ENCODE measurements at places on chromosomes 3 and 15.

DNA sequence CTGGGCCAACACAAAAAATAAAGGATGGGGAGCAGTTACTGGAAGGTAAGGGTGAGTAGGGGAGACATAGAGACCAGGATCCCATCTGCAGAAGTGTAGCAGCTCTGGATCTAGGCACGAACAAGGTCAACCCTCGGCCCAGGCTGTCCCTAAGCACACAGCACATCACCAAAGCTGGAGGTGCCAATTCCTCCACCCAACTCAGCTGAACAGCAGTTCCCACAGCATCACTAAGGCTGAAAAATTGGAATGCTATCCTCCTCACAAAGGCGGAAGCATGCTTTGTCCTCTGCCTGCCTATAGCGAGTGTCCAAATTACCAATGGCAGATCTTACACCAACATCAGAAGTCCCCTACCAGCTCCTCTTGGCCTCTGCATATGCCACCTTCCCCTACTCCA is 33.9 kb downstream of the OSBPL10 start:
- no peak for DNase-seq

GRCh38 chr15:29364426-29365078 is 94.9 kb upstream of the NSMCE3 start:
- no peak for DNase-seq

GRCh38 chr3:45693941-45694521 is 4.8 kb downstream of the SACM1L start:
- no peak for DNase-seq

- DNase-seq: peak; percentile 56
These were observed 425.8 kb downstream of the ERC2 start for GRCh38 chr3:56042326-56042951.

- no peak for DNase-seq
These were observed 32.9 kb upstream of the CYP11A1 start for GRCh38 chr15:74400313-74400860.

GRCh38 chr15:89740137-89740536 is 10.9 kb downstream of the MESP1 start:
- peak; percentile 78 for DNase-seq

- DNase-seq: peak; percentile 6
These were observed 62.7 kb upstream of the BNIP2 start for GRCh38 chr15:59751552-59752413.

DNA sequence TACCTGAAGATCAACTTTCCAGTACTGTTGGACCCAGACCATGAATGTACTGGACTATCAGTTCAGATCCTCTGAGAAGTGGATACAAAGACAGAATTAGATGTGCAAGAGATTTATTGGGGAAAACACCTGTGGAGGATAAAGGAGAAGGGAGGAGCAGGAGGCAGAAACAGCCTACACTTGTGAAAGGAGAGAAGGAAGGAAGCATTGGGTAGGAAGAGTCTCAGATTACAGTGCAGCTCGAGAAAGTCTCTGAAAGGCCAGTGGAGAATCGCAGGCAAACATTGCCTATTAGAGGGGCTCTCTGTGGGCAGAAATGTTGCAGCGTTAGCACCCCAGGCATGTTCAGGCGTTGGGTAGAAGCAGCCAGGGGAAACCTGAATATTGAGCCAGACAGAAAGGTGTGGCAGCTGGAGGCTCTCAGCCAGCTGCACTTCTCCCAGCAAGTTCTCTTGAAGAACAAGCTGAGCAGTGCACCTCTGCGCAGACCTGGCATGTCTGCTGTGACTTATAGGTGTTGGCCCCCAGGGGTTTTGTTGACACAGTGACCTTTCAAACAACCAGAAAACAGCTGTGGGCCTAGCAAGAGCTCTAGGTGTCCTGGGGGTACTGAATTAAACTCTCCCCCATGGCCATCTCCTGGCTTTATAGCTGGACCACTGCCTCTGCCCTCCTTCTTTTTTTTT is 7.0 kb downstream of the CHST14 start:
- no peak for DNase-seq

DNA sequence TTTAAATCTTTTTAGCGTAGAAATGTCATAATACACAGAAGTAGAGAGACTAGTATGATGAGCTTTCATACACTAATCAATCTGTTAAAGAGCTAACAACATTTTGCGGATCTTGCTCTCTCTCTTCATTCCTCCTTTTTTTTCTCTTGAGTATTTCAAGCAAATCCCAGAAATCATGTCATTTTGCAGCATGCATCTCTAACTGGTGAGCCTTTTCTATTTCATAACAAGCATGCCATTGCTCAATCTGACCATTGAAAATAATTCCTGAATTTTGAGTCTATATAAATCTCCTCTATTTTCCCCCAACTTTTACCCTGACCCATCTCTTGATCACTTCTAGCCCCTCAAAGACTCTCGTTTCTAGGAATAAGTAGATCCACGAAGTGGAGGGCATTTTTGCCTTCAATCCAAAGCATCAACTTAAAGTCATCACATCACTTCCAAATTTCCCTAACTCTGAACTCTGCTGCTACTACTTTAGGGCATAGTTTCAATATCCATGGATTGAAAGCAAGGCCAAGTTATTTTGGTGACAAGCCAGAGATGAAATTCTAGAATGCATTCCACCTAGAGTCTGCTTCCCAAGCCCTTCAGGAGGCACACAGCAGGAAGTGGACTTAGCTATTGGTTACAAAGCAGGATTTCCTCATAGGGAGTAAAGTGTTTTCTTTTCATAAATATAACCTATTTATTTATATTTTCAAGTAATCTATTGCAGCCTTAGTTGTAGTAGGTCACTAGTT is 253.5 kb upstream of the ZPLD1 start:
- no peak for DNase-seq

- DNase-seq: no peak
These were observed 33.9 kb downstream of the PFN2 start for GRCh38 chr3:149936812-149937230.

DNA sequence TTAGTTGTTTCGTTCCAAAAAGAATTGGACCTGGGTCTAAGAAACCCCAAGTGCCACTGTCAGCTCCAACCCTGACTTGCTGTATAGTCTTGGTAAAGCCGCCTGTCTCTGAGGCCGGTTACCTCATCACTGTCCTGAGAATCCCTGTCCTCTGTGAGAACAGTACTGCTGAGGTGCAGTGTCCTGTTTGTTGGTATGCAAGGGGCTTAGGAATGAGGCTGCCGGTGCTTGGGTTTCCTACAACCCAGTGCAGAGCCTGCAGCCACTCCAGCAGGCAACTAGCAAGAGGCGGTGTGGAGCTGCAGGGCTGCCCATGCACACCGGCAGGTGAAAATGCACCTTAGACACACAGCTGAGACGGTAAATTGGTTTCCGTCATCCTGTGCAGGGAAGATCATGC is 52.0 kb upstream of the ATG7 start:
- no peak for DNase-seq

DNA sequence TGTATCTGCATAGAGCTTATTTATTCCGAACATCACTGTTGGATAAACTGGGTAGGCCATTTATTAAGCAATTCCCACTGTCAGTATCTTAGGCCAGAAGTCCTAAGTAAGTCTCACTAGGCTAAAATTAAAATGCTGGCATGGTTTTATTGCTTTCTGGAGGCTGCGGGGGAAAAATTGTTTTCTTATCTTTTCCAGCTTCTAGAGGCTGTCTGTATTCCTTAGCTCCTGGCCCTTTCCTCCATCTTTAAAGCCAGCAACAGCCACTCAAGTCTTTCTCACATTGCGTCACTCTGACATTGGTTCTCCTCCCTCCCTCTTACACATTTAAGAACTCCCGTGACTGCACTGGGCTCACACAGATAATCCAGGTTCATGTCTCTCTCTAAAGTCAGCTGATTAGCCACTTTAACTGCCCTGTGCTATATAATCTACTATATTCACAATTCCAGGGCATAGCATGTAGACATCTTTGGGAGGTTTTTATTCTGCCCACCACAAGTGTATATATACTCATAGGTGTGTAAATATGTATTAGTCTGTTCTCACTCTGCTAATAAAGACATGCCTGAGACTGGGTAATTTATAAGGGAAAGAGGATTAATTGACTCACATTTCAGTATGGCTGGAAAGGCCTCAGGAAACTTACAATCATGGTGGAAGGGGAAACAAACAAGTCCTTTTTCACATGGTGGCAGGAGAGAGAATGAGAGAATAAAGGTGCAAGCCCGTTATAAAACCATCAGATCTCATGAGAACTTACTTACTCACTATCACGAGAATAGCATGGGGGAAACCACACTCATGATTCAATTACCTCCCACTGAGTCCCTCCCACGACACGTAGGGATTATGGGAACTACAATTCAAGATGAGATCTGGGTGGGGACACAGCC is 113.5 kb upstream of the SLC7A14 start:
- DNase-seq: no peak

DNA sequence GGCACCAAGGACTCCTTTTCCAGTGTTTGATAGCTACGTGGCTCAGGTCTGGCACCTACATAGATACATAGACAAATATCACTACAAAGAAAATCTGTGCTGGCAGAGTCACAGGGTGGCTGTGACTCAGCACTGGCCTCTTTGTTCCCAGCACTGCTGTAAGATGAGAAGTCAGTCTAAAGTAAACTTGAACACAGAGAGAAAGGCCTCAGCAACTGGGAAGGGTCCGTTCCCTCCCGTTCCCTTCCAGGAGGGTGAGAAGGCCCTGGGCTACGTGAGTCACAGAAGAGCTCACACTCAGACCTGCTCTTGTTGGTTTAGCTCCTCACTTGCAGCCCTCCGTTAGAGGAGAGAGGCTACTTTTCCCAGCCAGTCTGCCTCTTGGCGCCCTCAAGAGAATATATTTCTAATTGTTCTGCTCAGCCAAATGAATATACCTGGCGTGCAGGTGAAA is 23.1 kb downstream of the ANXA2 start:
- DNase-seq: no peak

GRCh38 chr3:15096046-15096445 is 2.9 kb downstream of the RBSN start:
- DNase-seq: no peak

- no peak for DNase-seq
These were observed 251.4 kb downstream of the ADAMTS17 start for GRCh38 chr15:100090411-100090810.

GRCh38 chr3:17059989-17060550 is 175.3 kb downstream of the PLCL2 start:
- no peak for DNase-seq

DNA sequence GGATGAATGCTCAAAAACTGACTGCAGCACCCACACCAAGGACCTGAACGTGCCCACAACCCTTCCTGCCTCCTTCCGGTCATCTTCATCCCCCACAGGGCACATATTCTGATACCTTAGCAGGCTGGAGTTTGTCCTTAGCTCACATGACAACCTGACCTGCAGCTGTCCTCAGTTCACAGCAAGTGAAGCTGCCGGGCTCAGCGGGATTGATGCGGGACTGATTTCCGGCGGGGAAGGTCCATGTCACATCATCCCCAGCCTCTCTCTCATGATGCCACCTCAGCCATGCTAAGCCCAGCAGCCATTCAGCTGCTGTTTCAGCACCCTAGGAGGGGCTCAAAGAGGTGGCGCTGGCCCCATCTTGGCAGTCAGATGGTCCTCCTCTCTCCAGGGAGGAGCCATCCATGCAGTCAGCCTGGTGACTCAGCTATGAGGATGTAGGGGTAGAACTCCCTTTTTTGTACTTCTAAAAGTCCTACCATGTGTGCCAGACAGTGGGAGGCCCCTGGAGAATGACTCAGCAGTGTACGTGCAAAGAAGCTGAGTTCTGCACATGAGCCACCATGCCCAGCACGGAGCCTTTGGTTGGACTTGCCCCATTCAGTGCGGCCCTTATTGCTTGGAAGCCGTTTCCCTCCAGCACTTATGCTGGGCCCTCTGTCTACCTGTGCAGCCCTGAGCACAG is 9.5 kb downstream of the CA12 start:
- DNase-seq: no peak

DNA sequence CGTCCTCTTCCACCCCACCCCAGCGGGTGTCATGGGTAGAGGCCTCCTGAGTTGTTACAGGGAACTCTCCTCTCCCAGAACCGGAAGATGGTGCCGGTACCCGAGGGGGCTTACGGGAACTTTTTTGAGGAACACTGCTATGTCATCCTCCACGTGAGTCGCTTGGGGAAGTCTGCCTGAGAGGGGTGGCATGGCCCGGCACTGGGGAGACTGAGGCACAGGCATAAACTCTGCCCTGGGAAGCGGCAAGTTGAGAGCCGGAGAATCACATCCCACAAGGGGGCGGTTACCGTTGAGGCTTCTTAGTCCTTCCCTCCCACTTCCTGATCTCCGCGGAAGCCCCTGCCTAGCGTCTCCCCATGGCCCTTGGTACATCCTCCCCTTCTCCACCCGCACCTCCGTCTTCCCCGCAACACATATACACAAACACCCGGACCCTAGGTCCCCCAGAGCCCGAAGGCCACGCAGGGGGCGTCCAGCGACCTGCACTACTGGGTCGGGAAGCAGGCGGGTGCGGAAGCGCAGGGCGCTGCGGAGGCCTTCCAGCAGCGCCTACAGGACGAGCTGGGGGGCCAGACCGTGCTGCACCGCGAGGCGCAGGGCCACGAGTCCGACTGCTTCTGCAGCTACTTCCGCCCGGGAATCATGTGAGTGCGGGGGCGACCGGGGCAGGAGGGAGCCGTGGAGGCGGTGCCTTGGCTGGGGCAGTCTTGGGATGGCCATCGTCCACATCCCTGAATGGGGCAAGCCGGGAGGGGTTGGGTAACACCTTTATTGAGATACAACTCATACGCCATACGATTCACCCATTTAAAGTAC is 3.4 kb downstream of the VILL start:
- no peak for DNase-seq

GRCh38 chr3:149493315-149494021 is 19.0 kb downstream of the TM4SF4 start:
- no peak for DNase-seq

DNA sequence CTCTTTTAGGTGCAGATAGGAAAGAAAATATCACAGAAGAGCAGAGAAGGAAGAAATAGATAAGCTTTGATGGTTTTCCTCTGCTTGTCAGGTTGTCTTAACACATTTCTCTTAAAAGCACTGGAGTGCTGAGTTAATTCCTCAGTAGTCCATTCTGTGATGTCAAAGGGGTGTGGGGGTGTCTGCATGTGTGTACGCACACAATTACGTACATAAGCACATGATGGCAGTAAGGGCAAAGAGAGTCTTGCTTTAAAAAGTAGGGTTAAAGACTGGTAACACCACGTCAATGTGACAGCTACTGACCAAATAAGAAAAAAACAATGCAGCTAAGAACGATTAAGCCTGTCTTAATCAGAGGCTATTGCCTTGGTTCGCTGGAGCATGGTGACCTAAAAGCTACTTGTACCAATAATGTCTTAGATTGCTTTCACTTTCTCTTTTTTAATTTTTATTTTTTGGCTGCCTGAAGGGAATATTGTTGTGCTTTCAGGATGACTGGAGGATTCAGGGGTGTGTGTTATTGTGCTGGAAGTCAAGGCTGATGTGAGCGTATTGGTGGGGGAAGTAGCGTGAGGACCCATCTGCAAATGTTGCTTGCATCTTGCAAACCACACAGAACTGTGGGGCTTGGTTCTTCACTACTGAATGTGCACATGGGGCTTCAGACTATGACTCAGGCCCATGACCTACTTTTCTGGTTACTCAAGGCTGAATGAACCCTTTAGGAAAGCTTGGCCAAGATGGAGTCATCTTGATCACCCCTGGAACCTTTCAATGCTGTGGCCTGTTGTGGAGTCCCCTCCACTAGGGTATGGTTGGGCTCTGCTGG is 417.8 kb upstream of the TPM1 start:
- no peak for DNase-seq

- no peak for DNase-seq
These were observed 145.1 kb downstream of the SEMA6D start for GRCh38 chr15:47862402-47862801.
